ENCODE measurements at places on chromosomes 12 and 14.

DNA sequence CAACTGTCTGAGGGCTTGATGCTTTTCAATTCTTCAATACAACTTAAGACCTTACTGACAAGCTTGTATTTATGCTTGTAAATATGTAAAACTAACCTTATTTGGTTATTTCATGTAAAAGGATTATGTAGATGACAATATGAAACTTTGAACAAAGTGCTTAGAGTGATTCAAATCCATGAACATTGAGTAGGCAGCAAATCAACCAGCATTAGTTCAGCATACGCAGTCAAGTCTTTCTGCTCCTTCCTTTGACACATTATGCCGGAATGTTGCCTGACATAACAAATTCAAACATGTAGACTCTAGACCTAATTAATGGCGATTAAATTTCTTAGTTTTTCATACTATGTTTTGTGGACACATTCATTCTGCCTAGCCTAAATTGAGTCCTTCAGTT is 105.2 kb downstream of the FGD4 start:
- DNase-seq: no peak

DNA sequence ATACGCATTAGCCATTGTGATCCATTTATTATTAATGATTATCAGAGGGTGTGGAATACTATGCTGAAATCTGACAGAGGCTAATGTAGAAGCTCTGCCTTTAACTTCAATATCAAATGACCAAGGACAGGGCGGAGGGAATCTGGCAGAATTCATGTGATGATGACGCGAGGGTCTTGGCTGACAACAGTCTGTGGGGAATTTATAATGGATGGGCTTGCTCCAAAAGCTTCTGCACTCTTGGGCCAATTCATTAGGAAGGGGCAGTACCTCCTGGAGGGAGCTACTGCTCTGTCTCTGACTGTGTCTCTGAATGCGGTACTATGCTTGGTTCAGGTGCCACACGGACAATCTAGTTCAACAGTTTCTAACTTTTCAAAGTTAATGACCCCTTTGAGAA is 46.2 kb downstream of the GALNT8 start:
- DNase-seq: no peak

- DNase-seq: no peak
Measured at GRCh38 chr12:14460212-14460841, 94.8 kb downstream of the ATF7IP start.

DNA sequence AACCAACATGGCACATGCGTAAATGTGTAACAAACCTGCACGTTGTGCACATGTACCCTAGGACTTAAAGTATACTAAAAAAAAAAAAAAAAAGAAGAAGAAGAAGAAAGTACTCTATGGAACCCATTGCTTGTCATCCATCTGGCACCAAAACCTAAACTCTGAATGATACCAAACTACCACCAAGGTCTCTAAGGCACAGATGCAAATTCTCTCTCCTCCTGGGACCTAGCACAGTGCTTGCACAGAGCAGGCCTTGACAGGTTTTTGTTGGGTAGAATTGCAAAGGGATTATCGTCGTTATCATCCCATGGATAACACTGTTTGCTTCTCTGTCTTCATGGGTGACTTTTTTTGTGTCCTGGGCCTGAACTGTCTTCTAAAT is 13.2 kb upstream of the LGALS3 start:
- no peak for DNase-seq

DNA sequence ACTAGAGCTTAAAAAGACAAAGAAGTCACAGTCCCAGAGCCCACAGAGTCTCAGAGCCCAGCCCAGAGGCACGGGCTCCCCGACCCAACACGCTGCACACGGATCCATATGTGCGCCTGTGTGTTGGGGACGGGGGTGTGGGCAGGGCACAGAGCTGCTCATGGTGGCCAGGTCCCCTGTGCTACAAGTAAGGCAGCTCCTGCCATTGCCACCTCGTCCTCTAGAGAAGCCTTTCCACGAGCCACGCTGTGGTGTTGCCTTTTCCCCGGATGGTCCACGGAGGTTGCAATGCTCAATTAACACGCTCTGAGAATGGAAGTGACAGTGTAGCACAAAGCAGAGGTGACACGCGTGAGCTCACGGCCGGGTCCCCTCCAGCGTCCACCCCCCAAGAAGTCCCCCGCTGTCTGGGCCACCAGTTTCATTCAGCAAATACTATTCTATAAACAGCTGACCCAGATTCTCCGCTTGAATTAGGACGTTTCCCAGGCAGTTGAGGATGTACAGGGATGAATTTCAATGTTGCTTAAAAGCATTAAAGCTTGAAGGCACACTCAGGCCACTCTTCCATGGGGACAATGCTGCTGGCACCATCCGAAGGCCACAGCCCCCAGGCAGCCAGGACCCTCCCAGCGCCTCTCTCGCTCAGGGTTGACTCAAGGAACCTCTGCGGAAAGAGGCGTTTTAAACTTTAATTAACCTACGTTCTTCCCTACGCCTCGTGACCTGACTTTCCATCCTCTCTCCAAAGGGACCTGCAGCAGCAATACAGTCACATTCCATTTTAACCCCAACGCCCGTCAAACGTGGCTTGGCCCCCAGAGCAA is 22.7 kb upstream of the EIF5 start:
- no peak for DNase-seq

GRCh38 chr14:39006721-39007410 is 96.2 kb downstream of the SEC23A start:
- no peak for DNase-seq

DNA sequence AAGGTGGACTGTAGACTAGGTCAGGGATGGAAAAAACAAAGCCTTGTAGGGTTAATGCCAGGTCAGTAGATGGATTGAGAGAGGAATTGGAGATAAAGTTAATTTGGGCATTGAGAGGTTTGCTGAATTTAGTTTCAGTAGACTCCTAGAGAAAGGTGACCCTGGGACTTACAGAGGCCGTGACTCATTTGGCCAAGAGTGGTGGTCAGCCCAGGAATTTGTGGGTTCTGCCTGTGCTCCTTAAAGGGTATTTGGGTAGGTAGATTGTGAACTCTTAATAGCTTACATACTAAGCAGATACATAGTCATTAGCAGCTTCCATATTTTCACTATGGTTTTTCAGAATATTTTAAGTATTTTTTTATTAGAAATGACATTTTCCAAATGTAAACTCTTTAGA is 21.8 kb downstream of the PLEKHA5 start:
- DNase-seq: no peak

DNA sequence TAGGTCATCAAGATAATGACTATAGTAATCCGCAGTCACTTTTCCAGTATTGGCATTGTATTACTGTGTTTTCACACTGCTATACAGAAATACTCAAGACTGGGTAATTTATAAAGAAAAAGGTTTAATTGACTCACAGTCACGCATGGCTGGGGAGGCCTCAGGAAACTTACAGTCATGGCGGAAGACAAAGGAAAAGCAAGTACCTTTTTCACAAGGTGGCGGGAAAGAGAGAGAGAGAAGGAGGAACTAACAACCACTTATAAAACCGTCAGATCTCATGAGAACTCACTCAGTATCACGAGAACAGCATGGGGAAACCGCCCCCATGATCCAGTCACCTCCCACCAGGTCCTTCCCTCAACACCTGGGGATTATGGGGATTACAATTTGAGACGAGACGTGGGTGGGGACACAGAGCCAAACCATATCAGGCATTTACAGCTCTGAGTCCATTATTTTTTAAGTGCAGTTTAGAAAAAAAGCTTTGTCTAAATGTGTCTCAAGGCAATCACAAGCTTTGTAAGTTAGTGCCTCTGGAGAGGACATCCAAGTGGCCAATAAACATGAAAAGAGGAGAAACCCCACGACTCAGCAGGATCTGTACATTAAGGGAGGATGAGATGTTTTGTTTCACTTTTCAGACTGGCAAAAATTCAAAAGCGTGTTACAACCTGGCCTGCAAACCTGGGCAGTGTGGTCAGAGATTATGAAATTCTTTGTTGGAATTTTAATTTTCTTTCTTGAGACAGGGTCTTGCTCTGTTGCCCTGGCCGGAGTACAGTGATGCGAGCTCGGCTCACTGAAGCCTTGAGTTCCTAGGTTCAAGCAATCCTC is 82.0 kb downstream of the DNAH10 start:
- no peak for DNase-seq

- no peak for DNase-seq
Measured at GRCh38 chr12:7512553-7512952, 9.0 kb upstream of the CD163 start.

- DNase-seq: no peak
Measured at GRCh38 chr14:41449066-41449465, 157.6 kb upstream of the LRFN5 start.

DNA sequence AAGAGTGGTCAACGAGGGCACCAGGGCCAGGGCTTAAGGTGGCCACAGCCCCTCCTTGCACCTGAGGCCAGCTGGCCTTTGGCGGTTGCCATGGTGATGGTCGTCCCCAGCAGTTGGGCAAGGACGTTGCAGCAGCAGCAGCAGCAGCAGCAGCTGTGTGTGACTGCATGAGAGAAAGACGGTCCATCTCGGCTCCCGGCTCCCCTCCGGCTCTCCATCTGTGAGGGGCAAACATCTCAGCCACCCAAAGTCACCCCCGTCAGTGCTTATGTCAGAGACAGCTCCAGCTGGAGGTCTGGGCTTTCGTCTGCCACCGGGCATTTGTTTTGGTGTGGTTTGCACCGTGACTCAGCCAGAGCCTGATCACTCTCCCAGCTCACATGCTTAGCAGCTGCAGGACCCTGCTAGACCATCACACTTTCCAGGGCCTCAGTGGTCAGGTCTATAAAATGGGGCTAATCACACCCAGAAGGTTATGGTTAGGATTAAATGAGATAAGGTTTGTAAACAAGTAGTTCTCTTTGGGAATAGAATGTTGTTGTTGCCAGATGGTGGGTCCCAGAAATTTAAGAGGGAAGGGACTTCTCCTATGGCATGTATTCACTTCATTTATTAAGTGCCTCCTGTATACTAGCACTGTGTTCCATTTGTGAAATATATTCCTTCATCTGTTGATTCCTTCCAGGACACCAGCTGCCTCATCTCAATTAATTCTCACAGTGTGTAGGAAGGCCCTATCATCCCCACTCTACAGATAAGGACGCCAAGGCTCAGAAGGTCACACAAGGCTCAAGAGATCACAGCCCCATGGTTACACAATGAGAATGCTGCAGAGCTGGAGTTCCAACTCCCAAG is 212.6 kb upstream of the LHX5 start:
- no peak for DNase-seq

DNA sequence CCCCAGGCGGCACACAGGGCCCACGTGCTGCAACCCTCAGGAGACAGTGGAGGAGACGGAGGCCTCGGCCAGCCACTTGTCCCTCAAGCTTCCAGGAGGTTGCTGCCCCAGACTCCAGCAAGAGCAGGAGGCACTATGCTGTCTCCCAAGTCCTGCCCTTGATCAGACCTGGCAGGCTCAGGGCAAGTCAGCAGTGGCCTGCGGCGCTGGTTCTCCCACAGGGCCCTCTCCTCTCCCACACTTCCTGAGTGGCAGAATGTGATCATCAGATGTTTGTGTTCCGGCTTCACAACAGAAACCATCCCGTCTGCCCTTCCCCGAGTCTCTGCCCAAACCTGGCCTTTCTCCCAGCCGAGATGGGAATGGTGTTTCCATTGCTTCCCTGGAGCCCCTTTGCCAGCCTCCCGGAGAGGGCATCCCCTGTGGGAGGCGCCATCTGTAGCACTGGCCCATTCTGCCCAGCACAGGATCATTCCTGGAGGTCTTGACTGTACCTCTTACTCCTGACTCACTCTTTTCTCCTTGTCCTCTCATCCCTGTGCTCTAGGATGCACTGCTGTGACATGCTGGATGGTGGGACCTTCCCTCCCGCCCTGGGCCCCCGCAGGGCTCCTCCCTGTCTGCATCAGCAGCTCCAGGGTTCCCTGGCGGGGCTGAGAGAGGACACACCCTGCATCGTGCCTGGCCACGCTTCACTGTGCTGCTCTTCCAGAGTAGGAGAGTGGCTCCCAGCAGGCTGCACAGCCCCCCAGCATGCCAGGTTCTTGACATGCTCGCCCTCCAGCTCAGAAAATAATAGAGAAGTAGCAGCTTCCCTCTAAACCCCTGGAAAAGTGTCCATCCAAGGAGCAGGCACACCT is 114.7 kb upstream of the FKBP4 start:
- no peak for DNase-seq

DNA sequence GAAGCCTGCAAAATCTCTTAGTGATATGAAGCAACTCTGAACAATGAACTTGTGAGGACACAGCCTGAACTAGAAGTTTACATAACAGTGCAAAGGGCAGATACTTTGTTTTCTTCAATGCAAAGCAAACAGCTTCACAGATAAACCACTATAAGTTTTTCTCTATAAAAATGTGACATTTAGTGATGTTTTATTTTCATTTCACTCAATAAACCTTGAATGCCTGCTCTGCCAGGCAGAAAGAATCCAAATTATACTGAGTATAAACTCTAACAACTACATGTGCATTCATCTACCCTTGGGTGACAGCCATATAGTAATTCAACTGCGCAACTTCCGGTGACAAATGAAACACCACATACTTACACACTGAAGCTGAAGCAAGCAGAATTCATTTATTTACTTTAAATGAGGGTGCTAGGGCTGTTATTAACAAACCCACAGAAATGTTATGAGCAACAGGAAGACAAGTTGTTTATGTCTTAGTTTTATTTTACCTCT is 10.3 kb downstream of the DCP1B start:
- DNase-seq: no peak

GRCh38 chr12:59695379-59695778 is 99.5 kb downstream of the SLC16A7 start:
- no peak for DNase-seq

GRCh38 chr14:26597071-26597588 is 703 bp downstream of the NOVA1 start:
- DNase-seq: no peak

GRCh38 chr12:53600490-53601295 is 25.5 kb downstream of the ATF7 start:
- DNase-seq: no peak

DNA sequence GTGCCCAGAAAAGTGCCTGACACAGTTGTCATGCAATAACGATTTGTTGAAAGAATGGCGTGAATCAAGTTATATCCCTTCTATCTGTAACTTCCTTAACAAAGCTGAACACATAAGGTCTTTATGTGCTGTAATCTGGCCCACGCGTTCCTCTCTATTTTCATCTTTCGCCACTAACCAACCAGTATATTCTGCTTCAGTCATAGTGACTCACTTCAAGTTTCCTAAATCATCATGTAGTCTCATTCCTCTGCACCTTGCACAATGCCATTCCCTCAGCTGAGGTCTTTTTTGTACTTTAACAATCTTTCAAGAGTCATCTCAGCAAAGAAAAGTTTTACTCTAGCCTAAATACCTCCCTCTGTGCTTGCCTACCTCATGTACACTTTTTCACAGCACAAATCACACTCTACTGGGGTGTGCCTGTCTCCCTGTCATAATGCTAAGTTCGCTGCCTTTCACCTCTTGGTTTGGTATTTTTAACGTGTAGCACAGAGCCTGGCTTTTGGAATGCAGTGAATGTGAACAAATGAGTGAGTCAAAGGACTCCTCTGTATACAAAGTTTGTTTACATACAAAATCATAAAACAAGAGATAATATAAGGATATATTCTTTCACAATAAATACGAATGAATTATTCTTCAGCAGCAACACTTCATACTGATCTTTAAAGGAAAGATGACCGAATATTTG is 2.9 kb upstream of the CMAS start:
- no peak for DNase-seq

GRCh38 chr14:75549169-75549568 is 26.9 kb downstream of the BATF start:
- no peak for DNase-seq

Measured in activated T-cell treated with anti-CD3 and anti-CD28 coated beads for 48 hours (primary cell).